BE2C (cell line): ENCODE measurements at places on chromosomes 3 and 15.

DNA sequence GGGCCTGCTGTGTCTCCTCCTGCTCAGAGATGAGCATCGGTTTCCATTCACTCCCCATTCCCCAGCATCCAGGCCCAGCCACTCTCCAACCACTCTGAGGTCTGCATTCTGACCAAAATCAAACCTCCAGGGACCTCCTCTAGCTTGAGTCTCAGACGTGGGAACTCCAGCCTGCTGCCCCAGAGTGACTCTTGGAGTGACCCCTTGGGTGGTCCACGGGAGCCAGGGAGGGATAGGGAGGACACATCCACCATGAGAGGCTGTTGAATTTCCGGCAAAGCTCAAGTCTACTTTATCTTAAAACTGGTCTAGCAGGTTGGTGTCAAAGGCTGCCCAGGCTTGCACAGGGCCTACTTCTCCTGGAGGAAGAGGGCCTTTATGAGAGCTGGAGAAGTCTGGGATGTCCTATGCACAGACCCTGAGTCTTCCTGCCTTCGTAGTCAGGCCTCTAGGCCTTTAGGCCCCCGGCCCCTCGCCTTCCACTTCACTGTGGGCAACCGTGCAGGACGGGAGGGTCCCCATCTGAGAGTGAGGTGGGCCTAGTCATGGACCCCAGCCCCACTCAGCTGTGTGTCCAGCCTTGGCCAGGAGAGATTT is 8.9 kb downstream of the CISH start:
- DNase-seq = no peak

DNA sequence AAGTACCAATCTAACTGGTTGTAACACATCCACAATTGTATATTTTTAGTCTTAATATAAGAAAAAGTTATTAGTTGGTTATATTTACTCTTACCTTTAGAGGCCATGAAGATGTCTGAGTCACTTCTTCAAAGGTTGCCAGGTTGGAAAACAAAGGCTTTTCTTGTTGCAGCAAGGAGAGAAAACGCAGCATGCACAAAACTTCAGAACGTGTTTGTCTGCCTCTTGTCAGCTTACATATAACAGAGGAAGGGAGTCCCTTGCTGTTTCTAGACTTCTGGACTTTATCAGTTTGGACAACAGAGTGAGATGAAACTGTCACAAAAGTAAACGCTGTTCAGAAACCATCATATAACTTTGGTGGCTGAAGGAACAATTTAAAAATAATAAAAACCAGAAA is at the start of gene PLSCR5:
TSS of gene PLSCR5 (minus strand) at position 241 of the 400 bp plus-strand sequence. CDS start at position 107, 134 bp downstream.
- no peak for DNase-seq

DNA sequence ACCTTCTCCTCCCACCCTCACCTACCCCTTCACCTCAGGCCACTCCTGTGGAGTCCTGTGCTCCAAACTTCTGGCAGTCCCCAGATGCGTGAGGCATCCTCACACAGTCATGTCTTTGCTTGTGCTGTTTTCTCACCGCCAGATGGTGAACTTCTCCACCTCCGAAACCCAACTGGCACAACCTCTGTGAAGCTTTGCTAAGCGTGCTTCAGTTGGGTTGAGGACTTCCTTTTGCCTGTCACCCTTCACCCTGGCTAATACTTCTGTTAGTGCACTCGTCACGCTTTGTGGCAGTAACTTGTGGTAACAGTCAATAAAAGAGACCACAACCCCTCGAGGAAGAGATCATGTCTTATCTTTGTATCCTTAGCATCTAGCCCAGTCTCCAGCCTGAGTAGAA is 42.0 kb upstream of the SKOR1 start:
- no peak for DNase-seq

DNA sequence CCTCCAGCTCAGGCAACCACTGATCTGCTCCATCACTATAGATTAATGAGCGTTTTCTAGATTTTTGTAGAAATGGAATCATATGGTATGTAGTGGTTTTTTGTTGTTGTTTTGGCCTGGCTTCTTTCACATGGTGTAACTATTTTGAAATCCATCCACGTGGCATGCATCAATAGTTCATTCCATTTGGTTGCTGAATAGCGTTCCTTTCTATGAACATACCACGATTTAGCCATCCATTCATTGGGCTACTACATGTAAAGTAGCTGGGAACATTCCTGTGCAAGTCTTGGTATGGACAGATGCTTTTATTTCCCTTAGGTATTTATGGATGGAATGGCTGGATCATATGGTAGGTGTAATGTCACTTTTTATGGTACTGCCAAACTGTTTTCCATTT is 10.7 kb upstream of the CHSY1 start:
- DNase-seq = no peak

DNA sequence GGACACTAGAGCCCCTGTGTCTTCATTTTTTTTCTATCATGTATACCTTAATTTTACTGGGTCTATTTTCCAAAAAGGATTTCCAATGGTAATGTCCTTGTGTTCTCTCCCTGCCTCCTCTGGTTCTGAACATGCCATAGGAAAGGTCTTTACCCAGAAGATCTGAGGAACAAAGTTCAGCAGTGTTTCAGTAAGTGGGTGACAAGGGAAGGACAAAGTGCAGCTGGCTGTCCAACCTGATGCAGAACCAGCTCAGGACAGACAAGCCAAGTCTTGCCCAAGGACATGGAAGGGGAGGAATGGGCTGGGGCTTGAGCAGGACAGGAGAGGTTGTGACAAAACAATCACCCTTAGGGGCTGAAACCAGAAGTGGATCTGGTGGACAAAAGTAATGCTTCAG is 61.2 kb upstream of the STRIT1 start:
- no peak for DNase-seq

GRCh38 chr3:74423867-74424266 is 190.6 kb downstream of the CNTN3 start:
- no peak for DNase-seq

GRCh38 chr3:71307991-71308697 is 275.4 kb downstream of the FOXP1 start:
- DNase-seq = no peak

GRCh38 chr3:67790043-67790442 is 135.6 kb upstream of the SUCLG2 start:
- DNase-seq = peak; percentile 46

DNA sequence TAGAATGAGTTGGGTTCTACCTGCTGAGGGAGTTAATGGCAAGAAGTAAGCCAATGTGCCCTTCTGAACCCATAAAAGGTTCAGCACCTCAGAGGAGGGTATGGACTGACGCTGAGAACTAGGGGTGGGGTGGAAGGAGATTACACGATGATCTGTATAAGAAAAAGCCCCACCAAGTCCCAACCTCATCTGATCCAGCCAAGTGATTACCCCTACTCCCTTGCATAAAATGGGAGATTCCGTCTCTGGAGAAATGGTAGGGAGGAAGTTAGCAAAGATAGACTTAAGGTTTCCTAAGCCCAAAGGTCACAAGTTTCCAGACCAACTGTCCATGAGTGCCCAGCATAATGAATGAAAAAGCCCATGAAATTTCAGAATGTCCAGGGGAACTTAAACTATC is 7.1 kb upstream of the DVL3 start:
- no peak for DNase-seq

- no peak for DNase-seq
Measured at GRCh38 chr3:149114458-149114857, 15.0 kb upstream of the HPS3 start.

DNA sequence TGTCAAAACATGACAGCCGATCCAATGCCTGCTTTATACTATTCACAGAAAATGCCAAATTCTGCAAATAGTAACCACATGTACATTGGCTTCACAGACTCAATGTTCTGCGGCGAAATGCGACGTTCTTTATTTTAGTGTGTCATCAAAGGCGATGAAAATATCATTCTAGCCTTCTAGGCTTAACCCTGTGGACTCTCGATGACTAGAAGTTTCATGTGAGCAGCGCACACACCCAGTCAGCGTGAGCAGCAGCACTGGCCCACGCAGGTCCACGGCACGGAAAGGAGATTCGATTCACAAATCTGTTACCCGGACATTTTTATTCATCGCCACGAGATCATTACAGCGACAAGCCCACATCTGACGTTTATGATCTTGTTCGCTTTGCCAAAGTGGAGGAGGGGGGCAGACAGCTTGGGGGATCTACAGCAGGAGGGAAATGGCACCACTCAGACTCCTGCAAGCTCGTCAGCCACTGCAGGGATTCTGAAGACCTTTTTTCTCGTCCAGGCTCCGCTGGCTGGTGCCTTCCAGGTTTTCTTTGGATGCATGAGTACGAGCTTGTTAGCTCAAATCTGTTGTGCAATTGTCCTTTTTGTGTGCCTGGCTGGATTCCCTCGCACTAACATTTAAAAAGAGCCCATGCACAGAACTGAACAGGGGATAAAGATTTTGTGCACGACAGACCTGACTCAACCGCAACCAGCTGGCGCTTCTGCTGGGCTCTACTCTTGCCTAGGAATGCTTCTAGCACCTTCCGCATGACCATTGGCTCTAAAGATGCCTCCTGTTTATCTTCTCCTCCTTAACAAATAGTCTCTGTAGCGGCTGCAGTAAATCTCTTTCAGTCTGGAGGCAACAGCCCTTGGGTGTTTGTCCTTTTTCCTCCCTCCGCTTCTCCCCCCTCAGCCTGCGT is 938.4 kb downstream of the MCTP2 start:
- DNase-seq = no peak

DNA sequence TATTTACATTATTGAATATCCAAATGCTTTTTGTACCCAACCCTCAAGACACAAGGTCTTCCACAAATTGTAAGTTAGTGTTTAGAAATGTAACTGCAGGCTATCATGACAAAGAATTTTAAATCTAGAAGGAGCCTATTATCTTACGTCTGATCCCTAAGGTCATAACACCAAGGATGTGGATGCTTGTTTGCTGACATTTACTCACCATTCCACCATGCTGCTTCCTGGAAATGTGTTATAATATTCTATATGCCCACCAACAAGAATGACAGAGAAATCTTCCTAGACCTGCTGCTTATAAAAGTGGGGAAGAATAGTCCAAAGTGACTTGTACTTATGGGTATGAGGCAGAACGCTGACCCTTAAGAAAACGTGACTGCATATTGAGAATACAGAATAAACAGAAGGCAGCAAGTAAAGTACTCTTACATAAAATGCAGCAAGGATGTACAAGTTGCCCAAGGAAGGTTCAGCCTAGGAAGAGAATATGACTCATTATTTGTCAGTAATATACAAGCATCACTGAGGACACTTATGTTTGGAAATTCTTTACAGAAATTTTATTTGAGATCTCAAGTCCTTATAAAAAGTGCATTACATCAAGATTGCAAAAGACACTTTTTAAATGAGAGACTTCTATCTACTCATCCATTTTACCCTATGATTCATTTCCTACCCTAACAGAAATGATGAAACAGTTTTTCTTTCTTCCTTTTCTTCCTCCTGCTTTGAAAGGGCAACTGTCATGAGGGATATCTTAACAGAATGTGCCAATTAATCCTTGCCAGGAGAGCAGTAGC is 59.6 kb downstream of the ESYT3 start:
- no peak for DNase-seq
